ENCODE measurements at places on chromosomes 13 and 19.

- no peak for DNase-seq
Measured at GRCh38 chr19:9996541-9996940, 13.8 kb downstream of the COL5A3 start.

DNA sequence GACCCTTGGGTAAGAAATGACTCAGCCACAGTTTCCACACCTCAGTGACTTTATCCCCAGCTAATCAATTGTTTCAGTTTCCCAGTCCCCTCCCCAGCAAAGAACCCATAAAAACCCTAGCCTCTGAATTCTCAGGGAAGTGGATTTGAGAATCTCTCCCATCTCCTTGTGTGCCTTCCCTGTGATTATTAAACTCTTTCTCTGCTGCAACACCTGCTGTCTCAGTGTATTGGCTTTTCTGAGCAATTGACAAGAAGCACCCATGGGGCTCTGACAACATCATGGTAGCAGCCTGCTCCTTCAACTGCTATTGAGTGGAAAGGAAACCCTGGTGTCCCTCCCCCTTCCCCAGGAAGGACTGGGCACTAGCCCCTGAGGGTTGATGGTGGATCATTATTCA lies 73.7 kb downstream of the UQCRFS1 start:
- no peak for DNase-seq

DNA sequence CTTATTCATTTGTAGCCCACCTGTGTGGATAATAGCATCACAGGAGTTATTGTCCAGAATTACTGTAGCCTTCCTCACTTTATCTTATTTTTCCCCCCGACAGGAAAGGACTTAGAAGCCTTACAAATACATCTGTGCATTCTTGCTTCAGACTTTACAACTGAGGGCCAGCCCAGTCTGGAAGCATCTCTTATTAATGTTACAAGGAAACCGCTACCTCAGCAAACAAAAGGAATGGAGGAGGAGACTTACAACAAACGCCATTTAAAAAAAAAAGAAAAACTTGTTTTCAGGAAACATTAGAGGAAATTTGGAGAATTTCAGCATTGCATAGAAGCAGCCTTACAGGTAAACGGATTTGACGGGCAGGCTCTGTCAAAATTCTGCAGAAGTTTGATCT lies 45.2 kb downstream of the GARRE1 start:
- no peak for DNase-seq

DNA sequence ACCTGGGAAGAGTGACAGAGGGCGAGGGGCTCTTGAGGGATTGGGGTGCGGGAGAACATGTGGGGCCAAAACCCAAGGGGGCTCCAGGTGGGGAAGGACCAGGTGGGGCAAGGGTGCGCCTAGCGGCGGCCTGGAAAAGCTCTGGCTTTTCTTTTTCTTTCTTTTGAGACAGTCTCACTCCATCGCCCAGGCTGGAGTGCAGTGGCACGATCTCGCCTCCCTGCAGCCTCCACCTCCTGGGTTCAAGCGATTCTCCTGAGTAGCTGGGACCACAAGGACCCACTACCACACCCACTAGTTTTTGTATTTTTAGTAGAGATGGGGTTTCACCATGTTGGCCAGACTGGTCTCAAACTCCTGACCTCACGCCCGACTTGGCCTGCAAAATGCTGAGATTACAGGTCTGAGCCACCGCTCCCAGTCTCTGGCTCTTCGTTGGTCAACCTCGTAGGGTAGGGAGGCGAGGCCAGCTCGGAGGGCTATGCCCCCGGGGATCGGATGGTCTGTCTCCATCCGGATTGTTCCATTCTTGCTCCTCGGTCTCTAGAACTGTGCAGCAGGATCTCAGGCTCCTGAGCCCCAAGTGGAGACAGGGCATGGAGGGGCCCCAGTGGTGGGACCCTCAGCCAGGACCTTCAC lies 3.7 kb downstream of the GADD45B start:
- no peak for DNase-seq

DNA sequence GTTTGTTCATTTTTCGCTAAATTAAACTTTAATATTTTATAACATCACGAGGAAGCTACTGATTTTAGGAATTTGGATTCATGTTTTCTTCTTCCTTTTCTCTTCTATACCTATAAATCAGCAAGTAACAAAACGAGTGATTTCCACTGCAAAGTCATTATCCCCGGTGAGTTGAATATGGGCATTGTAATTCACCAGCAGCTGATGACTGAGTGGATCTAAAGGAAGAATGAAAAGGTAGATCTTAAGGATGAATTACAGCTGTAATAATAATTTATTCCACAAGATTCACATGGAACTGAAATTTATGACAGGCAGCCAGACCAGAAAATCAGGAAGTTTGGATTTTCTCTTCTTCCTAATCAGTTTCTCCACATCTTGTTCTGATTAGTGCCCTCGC lies 111.4 kb downstream of the GPC6 start:
- DNase-seq: no peak

DNA sequence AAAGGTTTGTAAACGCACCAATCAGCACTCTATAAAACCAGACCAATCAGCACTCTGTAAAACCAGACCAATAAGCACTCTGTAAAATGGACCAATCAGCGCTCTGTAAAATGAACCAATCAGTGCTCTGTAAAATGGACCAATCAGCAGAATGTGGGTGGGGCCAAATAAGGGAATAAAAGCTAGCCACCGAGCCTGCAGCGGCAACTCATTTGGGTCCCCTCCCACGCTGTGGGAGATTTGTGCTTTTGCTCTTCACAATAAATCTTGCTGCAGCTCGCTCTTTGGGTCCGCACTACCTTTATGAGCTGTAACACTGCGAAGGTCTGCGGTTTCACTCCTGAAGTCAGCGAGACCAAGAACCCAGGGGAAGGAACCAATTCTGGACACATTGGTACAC lies 28.0 kb downstream of the ZNF175 start:
- no peak for DNase-seq

- no peak for DNase-seq
Measured at GRCh38 chr19:9608912-9609311, 12.1 kb downstream of the ZNF561 start.

GRCh38 chr13:77653301-77653700 lies 44.2 kb upstream of the SLAIN1 start:
- no peak for DNase-seq

DNA sequence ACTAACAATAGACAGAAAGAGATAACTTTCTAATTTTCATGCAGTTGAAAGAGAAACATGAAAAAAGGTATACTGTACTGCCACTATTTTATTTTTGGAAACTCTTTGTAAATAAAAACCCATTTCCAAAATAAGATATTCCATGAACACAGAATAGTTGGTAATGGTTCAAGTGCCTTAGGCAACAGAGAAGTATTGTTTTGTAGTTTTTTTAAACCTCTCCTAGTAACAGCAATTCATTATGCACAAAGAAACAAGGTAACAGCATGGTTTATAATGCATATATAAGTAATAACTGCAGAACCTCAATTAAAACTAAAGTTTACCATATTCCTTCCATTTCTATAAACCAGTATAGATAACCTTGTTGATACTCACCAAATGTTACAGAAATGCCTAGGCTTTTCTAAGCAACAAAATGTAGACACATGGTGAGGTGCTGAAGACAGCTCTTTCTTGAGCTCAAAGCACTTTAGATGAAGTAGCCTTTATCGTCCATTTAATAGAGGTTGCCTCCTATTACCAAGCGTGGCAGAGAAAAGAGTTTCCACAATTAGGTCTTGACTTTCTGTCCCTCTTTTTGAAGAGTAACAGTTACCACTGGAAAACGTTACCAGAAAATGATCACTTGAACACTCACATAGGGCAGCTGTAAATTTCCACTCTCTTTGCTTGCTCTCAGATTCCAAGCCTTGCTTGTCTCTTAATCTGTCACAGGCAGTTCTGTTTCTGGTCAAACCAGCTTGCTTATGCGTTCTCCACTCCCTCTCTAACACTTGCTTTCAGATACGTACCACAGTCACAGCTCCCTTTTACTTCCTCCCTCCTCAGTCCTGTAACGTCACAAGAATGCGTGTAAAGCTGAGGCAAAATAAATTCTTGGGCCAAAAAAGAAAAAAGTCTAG lies 42.9 kb downstream of the CAB39L start:
- no peak for DNase-seq

DNA sequence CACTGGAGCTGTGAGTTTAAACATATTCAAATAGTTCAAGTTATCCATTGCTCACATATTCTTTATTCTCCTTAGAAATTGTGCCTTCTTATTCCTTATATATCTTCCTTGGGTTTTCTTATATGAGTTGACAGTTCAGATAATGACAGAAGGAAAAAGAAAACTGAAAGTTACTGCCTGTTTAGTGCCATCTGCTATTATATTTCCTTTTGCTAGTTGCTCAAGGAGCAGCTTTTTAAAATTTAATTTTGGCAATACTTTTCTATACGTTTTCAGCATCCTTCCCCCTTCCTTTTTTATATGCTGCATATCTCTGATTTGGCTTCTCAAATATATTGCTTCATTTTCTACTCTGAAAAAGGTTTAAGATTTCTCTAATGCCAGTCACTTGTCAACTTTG lies 903.1 kb upstream of the SPRY2 start:
- no peak for DNase-seq

- no peak for DNase-seq
Measured at GRCh38 chr13:39876258-39876657, 220.8 kb downstream of the COG6 start.

- no peak for DNase-seq
Measured at GRCh38 chr19:39934584-39935363, at the start of gene FCGBP. Gene FCGBP (minus strand): TSS chr19:39934634.

- no peak for DNase-seq
Measured at GRCh38 chr13:40969169-40969901, 49.8 kb downstream of the ELF1 start.

DNA sequence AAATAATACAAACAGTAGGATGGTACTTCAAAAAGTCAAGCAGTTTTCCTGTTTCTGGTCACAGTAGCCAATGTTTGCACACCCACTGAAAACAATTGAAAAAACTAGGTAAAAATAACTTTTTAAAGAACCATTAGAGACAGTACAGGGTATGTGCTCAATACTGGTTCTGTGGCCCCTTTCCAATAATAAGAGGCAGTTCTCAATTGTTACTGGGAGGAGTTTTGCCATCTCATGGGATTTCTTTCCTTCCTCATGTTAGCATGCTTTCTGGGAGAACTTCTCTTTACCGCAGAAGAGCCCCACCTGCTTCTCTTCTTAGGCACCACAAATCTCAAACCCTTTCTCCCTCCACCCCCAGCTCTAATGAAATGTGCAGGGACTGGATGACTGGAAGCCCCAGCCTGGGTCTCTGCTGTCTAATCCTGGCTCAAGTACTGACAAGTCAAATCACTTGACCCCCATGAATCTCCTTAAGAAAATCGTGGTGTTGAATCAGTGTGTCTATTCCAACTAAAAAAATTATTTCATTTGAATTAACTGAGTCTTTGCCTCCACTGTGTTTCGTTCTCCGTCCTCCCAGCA lies 14.6 kb downstream of the METTL21C start:
- no peak for DNase-seq

- no peak for DNase-seq
Measured at GRCh38 chr19:6739883-6740588, 556 bp downstream of the TRIP10 start.

GRCh38 chr13:66703597-66703996 lies 526.5 kb downstream of the PCDH9 start:
- no peak for DNase-seq

DNA sequence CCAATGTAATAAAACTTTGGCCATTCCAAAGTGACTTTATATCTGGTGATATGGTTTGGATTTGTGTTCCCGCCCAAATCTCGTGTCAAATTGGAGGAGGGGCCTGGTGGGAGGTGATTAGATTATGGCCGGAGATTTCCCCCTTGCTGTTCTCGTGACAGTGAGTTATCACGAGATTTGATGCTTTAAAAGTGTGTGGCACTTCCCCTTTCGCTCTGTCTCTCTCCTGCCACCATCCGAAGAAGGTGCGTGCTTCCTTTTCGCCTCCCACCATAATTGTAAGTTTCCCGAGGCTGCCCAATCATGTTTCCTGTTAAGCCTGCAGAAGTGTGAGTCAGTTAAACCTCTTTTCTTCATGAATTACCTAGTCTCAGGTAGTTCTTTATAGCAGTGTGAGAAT lies 9.3 kb upstream of the NALCN start:
- DNase-seq: no peak

DNA sequence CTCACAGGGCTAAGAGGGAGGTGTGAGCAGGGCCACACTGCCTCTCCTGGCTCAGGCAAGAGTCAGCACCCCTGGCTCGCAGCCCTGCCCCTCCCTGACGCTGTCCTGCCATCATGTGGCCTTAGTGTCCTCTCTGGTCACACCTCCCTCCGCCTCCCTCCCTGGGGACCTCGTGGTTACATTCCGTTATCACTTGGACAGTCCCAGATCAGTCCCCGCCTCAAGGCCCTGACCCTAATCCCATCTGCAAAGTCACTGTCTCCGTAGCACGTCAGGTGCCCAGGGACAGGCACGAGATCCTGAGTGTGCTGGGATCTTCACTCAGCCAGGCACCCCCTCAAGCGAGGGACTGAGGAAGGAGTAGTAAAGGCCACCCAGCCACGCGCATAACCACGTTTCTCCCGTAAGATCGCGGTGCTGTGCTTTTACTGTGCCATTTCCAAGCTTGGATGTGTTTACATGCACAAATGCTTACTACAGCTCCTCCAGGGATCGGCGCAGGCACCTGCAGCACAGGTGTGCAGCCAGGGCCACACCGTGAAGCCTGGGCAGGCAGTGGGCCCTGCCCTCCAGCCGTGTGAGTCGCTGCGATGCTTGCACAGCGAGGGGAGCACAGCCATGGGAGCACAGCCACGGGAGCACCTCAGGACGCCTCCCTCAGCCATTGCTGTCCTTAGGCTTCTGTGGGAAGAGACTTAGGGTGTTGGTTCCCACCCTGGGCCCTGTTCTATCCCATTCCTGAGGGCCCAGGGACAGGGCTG lies 10.7 kb upstream of the TMEM255B start:
- DNase-seq: no peak

- DNase-seq: no peak
Measured at GRCh38 chr19:13748169-13748828, 16.0 kb upstream of the MRI1 start.

DNA sequence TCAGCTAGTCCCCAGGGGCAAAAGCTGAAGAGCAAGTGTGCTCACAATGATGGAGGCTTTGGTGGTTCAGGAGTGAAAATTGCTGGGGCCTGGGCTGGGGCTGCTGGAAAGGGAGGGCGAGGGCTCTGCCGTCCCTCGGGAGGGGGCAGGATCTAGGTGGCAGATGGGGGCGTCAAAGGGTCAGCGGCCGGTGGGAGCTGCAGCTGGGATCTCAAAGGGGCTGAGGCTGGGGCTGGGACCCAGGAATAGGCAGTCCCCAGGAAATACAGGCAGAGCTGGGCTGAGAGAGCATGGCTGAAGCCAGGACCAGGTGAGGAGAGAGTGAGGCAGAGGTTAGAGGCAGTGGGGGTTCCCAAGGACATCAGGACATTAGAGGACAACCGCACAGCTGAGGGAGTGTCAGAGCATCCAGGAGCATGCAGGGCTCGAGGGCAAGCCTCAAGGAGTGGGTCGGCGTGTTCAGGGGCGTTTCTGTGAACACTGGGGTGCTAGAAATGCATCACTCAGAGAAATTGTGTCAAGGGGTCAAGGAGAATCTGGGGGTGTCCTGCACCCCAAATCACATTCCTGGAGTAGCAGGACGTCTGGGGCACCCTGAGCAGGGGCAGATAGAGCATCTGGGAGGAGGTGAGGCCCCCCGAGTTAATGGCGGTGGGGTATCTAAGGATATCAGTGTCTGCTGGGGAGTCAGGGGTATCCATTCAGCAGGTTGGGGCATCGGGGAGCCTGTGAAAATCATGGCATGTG lies 1.2 kb upstream of the SYNE4 start:
- no peak for DNase-seq
